GM04503 (cell line): ENCODE measurements at places on chromosomes 4 and X.

DNA sequence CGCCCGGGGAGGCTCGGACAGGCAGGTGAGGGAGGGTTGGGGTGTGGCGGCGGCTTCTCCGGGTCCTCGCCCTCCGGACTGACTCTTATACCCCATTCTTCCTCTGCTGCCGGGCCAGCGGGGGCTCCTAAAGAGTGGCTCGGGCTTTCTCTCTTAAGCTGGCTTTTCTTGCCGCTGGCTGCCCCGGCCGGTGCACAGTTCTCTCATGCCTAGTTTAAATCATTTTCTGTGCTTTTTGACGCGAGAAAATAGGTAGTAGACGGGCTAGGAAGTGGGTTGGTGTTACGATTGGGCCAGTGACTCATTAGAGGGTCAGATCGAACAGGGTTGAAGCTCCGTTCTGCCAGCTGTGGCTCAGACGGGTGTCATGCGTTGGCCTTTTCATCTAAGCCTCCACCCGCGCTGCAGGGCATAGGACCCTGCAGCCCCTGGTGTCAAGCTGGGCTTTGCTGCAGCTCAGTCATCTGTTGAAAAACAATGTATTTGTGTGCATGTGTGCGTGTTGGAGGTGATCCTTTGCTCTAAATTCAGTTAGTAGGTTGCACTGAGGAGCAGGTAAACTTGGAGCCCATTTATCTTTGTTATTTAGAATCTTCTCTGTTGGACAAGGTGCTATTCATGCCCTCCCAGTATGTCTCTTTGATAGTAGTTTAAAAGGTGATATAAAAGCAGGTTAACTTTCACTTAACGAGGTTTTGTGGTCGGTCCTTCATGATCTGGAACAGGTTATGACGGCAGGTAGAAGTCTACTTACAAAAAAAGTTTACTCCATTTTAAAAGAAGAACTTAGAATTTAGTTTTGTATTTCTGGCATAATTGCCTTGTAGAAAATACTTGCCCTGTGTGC, 802 bp downstream of the BMP2K start:
- DNase-seq: no peak

DNA sequence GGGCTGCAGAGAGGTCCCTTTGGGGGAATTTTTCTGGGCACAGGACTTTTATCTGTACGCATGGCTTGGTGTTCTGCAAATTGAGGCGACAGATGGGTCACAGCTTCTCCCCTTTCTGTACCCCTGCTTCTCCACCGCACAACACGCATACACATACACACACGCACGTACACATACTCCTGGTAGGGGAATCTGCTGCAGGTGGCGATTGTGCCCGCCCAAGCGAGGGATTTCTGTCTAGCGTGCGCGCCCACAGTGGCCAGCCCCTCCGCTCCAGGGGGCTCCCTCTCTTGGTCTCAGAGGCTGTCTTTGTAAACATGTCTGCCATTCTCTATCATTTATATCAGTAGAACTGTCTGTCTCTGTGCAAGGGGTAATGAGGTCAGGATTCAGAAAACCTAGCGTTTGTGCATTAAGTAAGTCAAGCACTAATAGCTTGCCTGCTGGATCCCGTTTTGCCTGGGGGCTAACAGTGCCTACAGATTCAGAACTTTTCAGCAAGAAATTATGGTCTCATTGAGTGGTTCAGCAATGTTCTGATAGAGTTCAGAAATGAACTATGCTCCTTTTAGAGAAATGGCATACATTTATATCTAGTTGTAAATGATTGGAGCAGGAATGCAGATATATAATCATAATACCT, 2.2 kb downstream of the GRID2 start:
- no peak for DNase-seq

DNA sequence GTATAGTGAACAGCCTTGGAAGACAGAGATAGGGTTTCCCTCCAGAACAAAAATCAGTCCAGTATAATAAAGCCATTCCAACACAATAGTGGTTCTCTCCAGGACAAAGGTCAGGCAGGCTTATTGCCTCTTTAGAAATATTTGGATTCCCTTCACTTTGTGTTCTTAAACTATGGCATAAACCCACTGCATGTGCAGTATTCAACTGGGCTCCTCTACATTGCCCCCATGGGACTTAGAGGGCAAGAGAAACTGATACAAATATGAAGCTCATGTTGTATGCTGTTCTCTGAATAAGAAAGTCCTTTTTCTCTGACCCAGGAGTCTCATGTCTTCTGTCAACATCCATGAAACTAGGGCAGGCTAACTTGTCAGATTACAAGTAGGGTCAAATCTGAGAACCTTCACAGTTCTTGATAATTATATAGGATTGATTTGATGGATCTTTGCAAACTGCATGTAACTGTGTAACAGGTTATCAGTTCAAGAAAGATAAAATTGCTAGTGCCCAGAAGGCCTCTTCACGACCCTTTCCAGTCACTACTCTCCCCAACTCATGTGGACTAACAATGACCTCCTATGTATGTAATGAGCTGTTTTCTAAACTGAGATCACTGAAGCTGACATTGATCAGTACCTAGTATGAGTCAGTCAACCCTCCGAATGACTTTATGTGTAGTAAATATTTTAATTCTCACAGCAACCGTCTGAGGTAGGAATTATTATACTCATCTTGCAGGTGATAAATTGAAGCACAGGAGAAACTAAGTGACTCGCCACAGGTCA, 31.9 kb upstream of the FAM9C start:
- DNase-seq: no peak

DNA sequence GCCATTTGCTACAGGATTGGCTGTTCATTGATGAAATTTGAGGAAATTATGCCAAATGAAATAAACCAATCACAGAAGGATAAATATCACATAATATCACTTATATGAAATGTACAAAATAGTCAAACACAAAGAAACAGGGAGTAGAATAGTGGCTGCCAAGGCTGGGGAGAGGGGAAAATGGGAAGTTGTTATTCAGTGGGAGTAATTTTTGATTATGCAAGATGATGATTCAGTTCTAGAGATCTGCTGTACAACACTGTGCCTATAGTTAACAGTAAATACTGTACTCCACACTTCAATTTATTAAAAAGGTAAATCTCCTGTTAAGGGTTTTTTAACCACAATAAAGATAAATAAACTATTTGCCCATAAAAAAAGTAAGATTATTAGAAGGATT, 101.1 kb downstream of the TMA16 start:
- no peak for DNase-seq

DNA sequence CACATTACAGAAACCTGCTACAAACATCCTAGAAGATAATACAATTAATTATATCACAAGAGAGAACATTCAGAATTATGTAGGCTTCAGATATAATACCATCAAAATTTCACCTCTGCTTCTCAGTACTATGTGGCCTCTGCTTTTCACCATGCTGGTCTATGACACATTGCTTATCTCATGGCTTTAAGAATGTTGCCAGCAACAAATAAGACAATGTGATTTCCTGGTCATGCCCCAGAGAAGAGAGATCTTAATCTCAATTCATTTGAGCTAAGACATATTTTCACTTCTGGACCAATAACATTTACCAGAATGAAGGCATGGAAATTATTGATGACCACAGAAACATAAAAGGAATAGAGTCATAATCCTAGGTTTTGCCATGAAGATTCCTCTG, 1233.4 kb upstream of the ADGRL3 start:
- no peak for DNase-seq

DNA sequence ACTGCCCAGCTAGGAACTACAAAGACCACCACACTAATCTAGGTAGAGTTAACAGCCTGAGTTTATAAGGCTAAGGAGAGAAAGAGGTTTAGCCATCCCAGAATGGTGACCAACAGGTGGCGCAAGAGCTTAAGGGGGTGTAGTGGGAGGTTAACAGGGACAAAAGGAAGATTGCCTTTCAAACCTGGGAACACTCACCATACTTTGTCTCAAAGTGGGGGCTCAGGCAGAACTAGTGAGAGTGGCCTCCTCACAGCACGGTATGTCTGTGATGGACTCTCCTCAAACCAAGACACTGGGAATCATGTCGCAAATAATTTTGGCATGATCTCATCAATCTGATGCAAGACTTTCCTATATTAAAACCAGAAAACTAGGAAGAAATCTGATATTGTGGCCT, 23.4 kb downstream of the CCNI start:
- DNase-seq: no peak

DNA sequence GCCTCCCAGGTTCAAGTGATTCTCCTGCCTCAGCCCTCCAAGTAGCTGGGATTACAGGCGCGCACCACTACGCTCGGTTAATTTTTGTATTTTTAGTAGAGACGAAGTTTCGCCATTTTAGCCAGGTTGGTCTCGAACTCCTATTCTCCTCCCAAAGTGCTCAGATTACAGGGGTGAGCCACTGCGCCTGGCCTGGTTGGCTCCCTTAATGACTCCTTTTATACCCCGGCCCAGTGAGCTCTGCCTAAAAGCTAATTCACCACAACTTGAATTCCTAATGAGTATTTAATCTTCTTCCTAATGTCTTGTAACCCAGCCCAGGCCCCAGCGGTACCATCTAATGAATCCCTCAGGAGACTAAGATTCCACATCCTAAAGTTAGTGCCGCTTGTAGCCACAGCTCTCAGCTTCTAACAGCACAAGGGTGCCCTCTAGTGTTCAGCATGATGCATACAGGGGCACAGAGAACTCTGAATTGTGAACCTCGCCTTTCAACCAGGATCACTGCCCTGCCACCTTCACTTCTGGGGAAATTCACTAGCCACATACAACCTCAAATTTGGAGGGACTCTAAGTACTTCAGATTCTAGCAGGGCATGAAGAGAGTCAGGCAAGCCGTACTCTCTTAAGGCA, 89.5 kb downstream of the OR13H1 start:
- DNase-seq: peak; percentile 8

DNA sequence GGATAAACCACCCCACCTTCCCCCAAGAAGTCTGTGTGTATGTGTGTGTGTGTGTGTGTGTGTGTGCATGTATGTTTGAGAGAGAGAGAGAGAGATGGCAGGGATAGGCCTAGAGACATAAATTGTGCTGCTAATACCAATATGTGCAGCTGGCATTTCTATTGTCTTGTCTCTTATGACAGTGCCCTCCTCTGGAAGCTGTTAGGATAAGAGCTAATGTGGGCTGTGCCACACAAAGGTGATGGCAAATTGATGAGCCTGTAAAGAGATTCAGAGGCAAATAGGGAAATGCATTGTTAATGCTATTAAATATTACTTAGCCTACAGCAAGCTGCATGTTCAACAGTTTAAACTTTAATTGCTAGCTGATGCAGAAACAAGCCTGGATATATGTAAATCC, 332.0 kb downstream of the NKX6-1 start:
- DNase-seq: no peak

DNA sequence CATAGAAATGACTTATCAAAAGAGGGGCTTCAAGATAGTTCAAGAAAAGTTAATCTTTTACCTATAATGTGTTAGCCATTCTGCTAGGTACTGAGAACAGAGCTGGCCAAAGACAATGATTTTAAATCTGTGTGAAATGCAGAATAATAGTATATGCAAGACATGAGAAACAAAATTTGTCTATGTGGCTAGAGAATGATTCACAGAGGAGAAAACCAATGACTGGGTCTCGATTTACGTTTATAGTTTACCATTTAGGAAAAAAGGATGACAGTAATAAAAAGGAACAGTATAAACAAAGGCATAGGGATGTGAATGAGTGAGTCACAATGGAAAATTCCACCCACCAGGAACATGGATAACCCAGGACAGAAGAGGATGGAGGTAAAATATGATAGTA, 31.9 kb downstream of the NPFFR2 start:
- no peak for DNase-seq
